Germinal center (tissue), 1 donor: ENCODE measurements at places on chromosomes 1 and 21.

DNA sequence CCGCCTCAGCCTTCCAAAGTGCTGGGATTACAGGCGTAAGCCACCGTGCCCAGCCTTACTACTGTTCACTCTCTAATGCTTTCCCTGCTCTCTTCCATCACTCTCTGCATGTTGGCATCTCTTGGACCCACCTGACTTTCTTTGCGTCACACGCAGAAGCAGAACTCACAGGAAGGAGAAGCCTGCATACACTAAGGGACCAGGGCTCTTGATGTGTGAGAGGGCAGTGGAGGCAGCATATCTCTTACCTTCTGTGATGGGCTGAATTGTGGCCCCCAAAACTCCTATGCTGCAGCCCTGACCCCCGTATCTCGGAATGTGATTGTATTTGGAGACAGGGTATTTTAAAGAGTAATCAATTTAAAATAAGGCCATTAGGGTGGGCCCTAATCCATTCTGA lies 26.7 kb upstream of the SLAMF9 start:
- DNase-seq: no peak

GRCh38 chr1:180925471-180926051 lies 12.9 kb downstream of the KIAA1614 start:
- DNase-seq: no peak

DNA sequence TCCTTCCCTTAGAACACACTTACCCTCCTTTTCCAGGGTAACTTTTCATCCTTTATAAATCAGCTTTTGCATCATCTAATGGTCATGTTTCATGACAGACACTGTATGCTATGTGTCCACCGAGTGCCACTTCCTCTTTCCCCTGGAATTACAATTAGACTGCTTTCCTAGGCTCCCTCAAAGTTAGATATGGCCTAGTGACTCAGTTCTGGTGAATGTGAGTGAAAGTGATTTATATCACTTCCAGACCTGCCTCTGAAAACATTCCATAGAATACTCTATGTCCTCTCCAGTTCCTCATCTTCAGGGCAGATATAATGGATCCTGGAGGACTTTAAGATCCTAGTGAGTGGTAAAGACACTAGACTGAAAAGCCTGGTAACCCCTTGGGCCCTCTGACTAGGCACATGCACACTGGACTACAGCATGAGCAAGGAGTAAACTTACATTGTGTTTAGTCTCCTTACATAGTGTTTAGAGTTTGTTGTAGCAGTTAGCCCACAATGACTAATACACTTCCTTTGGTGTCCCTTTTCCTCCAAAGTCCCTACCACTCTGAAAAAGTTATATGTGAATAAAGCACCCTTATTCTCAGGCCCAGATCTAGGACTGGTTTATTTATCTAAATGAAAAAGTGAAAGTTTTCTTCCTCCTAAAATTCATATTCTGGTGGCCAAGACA lies 59.3 kb downstream of the GPR88 start:
- DNase-seq: no peak

- no peak for DNase-seq
Observed at GRCh38 chr1:25089772-25090171, 142.5 kb downstream of the SYF2 start.

DNA sequence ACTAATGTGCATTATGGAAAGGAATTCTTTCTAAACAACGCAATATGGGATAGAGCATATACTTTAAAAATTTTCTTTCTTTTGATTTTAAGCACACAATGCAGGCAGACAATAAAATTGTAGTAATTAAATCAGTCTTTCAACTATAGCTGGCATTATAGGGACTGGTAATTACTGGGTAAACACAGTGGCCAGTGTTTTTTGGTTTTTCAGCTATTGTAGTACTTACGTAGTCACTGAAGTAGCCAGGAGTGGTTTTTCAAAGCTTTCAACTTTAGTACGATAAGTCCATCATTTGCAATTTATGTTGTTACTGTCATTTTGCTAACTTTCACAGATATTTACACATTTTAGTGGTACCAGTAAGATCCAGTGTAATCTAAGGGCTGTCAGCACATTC lies 50.6 kb downstream of the RAB3GAP2 start:
- no peak for DNase-seq

- DNase-seq: peak; percentile 57
Observed at GRCh38 chr1:154493276-154493675, 8.7 kb upstream of the TDRD10 start.

- DNase-seq: peak; percentile 76
Observed at GRCh38 chr1:12040457-12041051, 21.3 kb downstream of the MIIP start.

GRCh38 chr21:31659286-31659535 lies 282 bp upstream of the SOD1 start:
- DNase-seq: no peak

DNA sequence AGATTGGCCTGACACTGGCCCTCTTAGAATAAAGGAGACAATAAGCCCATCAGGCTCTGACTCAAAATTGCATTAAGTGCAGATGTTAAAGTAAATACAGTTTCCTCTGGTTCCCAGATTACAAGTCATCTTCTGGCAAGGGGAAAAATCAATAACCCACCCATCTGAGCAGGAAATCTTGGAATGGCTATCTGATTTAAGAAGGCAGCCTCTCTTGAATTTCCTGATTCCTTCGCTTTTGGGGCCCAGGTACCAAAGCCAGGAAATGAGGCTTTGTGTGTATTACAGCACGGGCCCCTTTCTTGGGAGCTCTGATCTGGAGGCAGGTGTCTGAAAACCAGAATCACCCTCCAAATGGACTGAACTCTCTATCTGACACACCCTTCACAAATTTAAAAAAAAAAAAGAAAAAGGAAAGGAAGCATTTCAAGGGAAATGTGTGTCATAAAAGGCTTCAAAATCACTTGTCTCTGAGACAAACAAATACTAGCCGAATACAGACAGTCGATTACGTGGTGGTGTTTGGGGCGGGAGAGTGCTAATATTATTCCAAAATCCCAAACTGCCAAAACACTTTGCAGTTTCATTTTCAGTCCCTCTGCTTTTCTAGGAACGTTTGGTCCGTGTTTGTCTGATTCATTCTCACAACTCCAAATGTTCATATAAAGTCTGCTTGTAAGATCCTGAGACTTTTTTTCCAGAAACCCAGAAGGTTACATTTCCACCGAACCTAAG lies 240.9 kb upstream of the CAMK1G start:
- no peak for DNase-seq

GRCh38 chr1:68973459-68974244 lies 476.8 kb upstream of the DEPDC1 start:
- no peak for DNase-seq

GRCh38 chr1:150696590-150696989 lies 364 bp downstream of the GOLPH3L start:
- no peak for DNase-seq

- DNase-seq: no peak
Observed at GRCh38 chr1:115839679-115840237, 1.2 kb downstream of the NHLH2 start.

GRCh38 chr1:155555915-155556314 lies 6.7 kb downstream of the ASH1L start:
- no peak for DNase-seq

- no peak for DNase-seq
Observed at GRCh38 chr1:8854240-8854639, 24.2 kb downstream of the ENO1 start.

DNA sequence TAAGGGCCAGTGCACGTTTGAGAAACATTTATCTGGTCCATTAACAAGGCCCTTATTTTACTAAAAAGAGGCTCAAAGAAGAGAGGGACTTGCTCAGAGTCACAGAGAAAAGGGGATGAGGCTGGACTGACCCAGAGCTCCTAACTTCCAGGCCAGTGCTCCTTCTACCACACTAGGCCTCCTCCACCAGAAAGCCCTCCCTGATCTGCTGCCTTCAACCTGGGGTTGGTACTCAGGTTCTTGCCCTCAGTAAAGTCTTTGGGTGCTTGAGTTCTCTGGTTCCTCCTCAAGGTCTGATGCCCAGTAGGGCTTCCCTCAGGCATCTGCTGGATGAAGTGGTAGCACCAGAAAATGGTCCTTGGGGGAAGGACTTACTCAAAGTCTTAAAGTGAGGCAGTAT lies 26.0 kb downstream of the TTC39A start:
- no peak for DNase-seq
